Activated T-helper 2 cell treated with anti-CD3 and anti-CD28 coated beads, Interferon-gamma antibody, Interleukin-2, Interleukin-4, amounts not matched to agents 10 μg/mL and 5 μg/mL and 100 μg/mL, durations not matched to agents 14 hours and 24 hours and 36 hours (primary cell): ENCODE measurements at places on chromosomes 1 and 21. TPM values are rescaled to one million over a fixed set of nuclear protein-coding genes. Genes with fewer than 3 reads are reported as not detected.

LRRC7 gene
- not detected in 2 replicates for total RNA-seq

DNA sequence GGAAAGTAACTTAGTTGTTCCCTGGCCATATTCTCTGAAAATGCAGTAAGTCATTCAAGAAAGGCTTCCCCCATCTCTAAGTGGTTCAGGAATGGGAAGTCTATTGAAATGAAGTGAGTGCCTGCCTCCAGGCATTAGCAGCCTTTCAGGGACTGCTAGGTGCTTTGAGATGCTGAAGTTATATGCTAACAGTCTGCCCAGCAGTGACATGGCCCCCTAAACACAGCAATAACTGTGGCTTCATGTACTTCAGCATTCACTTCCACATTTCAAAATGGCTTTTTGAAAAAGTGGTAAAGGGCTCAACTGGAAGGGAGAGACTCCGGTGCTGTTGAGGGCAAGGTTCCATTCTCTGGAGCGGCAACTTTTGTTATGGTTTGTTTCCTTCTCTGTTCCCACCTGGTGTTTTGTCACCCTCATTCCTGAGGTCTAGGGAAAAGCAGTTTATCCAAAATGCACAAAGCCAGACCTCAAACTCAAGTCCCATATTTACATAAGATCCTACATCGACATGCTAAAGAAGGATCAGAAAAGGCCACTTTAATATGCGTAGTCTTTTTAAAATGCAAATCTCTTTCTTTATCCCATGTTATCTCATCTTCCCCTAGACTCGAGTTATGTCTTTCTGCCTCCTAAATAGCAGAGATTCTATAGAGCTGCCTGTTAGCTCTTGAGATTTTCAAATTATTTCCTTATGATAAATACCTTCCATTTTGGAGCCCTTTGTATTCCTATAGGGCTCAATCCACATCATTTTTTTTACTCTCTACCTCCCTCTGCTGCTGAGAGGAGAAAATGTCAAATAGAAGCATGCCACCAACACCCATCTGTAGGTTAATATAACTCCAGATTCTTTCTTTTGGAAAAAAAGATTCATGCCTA lies 34.2 kb upstream of the LRRC8C start:
- DNase-seq, result no peak

FCRL1 gene
- total RNA-seq, result not detected in 2 replicates

DNA sequence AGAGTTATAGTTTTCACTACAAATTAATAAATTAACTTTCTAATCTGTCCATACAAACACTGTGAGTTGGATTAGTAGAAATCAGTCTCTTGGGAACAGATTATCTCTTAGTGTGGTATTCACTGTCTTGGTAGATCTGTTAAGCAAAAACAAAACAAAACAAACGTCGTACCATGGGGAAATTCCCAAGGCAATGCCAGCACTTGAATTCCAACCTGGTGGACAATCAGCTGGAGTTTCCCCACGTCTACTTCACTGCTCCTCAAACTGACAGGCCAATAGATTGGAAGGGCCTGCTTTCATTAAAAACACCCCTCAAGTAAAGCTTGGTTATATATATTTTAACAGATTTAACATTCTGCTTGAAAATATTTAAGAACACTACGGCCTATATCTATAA lies 31.9 kb downstream of the GDAP2 start:
- DNase-seq, result no peak

DNA sequence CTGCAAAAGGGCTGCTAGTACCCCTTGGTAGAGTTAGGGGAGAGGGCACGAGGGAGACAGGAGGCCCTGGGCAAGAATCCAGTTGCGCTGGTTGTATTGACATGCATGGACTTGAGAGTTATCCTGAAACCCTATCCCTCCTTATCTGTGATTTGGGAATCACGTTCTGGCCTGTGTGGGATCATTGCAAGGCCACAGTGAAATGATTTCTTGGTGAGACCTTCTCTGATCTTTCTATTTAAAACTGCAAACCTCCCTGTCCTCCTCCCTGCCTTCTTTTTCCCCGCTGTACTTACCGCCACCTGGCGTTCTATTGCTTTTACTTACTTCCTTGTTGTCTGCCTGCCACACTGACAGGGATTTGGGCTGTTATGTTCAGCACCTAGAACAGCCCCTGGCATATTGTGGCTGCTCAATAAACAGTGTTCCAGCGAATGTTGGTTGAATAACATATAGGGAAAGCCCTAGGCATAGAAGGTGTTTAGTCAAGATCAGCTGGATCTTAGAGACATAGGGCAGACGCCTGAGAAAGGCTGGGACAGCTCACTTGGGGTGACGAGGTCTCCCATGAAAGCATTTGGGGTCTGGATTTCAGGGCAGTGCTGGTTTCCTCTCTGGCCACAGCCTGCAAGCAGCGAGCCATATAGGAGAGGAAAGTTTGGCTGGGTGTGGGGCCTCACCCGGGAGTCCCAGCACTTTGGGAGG lies 25.6 kb downstream of the ALPL start:
- DNase-seq, result no peak

GRCh38 chr1:17825273-17826164 lies 70.4 kb downstream of the ACTL8 start:
- DNase-seq, result no peak

DNA sequence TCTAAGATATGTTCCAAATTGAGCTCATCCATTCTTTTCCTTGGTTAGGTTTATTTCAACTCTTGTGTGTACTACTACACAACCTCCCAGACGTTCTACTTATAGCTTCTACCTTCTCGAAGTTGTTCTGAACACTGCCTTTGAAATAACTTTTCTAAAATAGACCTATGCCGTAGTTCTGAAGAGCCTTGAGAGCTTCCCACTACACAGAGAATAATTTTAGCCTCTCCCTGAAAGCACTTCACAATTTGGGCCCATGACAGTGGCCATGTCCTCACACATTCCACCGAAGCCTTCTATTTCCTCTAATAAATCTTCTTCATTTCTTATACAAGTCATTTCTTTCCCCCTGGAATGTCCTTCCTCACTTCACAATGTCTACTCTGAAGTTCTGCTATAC lies 62.2 kb downstream of the CRB1 start:
- DNase-seq, result no peak

DNA sequence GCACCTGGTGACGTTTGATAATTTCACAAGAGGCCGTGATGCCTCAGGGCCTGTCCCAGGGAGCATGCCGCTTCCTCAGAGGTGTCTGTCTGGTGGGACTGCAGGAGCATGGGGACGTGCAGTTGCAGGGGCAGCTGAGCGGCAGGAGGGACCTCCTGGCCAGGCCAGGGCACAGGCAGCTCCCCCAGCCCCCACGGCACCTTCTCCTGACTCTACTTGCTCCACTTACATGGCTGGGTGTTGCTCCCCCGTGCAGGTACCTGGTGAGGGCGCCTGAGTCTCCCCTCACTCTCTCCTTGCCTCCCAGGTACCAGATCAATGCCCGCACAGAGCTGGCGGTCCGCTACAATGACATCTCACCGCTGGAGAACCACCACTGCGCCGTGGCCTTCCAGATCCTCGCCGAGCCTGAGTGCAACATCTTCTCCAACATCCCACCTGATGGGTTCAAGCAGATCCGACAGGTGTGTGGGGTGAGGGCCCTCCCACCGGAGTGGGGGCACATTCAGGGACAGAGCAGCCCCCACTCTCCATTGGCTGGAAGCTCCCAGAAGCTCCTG lies 108.4 kb downstream of the PDE9A start:
- no peak for DNase-seq

DNA sequence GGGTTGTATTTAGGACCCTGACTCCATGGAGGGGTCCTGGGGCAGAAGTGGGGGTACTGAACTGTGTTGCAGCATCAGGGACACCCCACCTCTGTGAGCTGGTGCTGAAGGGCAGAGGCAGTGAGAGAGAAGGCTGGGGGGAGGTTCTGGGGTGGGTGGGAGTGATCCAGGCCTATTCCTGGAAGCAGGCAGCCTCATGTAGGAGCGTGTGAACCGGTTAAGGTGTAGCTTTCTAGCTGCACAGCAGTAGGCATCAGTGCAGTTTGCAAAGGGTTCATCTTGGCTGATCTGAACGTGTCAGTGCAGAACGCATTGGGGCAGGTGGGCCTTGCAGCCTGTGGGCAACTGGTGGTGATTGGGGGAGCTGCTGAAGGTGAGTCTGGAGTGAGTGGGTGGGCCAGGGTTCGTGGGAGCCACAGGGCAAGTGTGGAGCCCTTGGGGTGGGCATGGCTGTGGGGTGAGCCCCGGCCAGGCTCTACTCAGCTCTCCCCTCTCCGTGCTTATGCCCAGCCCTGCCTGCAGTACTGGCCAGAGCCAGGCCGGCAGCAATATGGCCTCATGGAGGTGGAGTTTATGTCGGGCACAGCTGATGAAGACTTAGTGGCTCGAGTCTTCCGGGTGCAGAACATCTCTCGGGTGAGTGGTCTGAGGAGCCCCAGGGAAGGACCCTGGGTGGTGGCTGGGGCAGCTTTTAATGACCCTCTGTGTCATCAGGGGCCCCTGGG lies 86.7 kb downstream of the PTPRU start:
- no peak for DNase-seq

- no peak for DNase-seq
Observed at GRCh38 chr1:4075436-4076225, 175.6 kb upstream of the C1orf174 start.

GRCh38 chr1:201022820-201023516 lies 546 bp downstream of the KIF21B start:
- no peak for DNase-seq

DNA sequence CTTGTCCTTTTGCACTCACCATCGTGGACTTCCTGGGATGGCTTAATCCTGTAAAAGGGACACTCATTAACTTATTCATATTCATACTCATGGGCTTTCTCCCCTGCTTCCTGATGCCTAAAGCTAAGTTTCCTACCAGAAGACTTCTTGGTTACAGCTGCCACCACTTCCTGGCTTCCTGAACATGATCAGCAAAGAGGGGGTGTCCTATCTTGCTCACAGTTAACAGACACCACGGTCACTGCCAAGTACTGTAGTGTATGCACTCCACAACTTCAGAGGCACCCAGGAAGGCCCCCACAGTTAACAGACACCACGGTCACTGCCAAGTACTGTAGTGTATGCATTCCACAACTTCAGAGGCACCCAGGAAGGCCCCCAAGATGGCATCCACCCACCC lies 177.8 kb downstream of the SIPA1L2 start:
- DNase-seq, result no peak

DNA sequence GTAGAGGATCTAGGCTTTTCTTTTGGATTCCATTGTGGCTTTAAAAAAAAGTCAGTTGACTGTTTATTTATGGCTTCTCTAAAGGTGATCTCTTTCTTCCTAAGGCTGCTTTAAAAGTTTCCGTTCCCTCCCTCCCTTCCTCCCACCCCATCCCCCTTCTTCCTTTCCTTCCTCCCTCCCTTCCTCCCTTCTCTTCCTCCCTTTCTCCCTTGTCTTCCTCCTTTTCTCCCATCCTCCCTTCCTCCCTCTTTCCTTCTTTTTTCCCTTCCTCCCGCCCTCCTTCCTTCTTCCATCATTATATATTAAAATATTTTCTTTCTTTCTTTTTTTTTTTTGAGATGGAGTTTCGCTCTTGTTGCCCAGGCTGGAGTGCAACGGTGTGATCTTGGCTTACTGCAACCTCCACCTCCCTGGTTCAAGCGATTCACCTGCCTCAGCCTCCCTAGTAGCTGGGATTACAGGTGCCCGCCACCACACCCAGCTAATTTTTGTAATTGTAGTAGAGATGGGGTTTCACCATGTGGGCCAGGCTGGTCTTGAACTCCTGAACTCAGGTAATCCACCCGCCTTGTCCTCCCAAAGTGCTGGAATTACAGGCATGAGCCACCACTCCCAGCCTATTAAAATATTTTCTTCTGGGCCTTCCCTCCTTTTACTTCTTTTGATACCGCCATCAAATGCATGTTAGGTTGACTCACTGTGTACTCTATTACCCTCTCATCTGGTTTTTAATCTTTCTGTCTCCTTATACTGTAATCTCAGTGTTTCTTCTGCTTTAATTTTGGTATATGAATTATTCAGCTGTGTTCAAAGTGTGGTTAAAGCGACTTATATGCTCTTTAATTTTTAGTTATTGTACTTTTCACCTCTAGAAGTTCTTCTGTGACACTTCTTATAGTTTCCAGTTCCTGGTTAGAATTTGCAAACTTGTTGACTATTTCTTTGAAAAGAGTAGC lies 59.2 kb upstream of the ATP5PO start:
- no peak for DNase-seq

FAM110D gene
- total RNA-seq, result 0.07 TPM in 1 of 2 replicates, not detected in the other

HHIPL2 gene
- total RNA-seq, result 0.16 and 0.21 TPM in 2 replicates

- DNase-seq, result no peak
Observed at GRCh38 chr1:209388358-209388757, 195.2 kb upstream of the CAMK1G start.

CNR2 gene
- 0.05 and 0.07 TPM in 2 replicates for total RNA-seq

YOD1 gene
- total RNA-seq, result 8.1 and 8.7 TPM in 2 replicates

RSPO1 gene
- not detected in 2 replicates for total RNA-seq

DNA sequence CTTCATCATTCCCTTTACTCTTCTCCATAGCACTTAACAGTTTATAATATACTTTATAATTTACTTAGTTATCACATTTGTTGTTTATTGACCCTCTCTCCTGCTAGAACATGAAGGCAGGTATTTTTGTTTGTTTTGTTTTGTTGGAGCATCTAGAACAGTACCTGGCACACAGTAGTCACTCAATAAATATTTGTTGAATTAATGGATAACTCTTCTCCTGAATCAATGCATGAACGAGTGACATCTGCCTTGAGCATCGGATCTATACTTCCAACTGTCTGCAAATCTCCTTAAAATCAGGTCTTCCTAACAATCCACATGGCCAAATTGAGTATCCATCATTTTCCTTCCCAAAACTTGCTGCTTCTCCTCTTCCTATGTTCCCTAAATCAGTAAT lies 35.9 kb upstream of the MTMR11 start:
- no peak for DNase-seq

DNA sequence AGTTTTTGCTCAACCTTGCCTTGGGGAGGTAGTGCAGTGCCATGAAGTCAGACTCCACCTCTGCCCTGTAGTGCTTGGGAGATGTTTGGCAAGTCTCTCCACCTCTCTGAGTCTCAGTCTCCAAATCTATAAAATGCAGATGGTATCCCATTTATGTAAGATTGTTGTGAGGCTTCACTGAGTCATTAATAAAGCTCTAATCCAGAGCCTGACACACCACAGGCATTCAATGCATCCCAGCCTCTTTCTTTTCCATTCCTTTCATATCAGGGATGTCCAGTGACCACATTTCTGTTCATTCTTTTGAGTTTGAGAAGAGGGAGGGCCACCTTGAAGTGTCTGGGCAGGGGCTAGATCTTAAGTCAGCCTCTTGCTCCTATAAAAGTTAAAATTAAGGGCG lies 37.6 kb upstream of the LMO4 start:
- no peak for DNase-seq

GRCh38 chr1:232954594-232955365 lies 4.4 kb downstream of the NTPCR start:
- no peak for DNase-seq

- DNase-seq, result no peak
Observed at GRCh38 chr1:94883691-94884090, 43.2 kb downstream of the CNN3 start.

CYP4Z1 gene
- total RNA-seq, result not detected in 2 replicates

ELAPOR1 gene
- 17.5 and 19.7 TPM in 2 replicates for total RNA-seq

TPTE gene
- total RNA-seq, result not detected in 2 replicates

DNA sequence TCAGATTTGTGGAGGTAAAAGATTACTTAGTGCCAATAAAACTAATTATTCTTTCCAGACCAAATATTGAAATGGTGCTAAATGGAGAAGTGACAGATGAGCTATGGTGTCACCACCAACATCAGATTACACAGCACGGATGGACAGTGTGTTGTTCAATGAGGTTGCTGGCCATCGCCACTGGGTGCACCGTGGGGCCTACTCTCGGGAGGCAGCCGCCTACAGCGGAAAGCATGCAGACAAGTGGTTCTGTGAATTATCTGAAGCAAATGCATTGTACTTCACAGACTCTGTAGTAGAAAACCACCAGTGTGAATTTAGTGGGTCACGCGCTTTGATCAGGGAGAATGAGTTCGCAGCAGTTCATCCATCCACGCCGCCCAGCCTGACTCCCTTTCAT lies 42.3 kb downstream of the GNG4 start:
- no peak for DNase-seq

- DNase-seq, result no peak
Observed at GRCh38 chr1:240285540-240285939, 193.9 kb downstream of the FMN2 start.
